ENCODE measurements at places on chromosomes 16 and 17. TPM values are rescaled to one million over a fixed set of nuclear protein-coding genes. Genes with fewer than 3 reads are reported as not detected.

The SPN gene
- 6.8 TPM for polyA plus RNA-seq

The MEIOB gene
- polyA plus RNA-seq: 0.54 TPM

The TSNAXIP1 gene
- polyA plus RNA-seq: 1.5 TPM

The TBC1D3E gene
- polyA plus RNA-seq: 12.3 TPM

The TMEM238L gene
- 3.5 TPM for polyA plus RNA-seq

The TRIM37 gene
- polyA plus RNA-seq: 13.9 TPM

The SEPHS2 gene
- polyA plus RNA-seq: 85.3 TPM

The FSCN2 gene
- 1.5 TPM for polyA plus RNA-seq

The HOXB6 gene
- 9.8 TPM for polyA plus RNA-seq

The NEUROD2 gene
- 0.01 TPM for polyA plus RNA-seq

Measured in large intestine (tissue), 12 donors.